NCI-H1417 treated with DMSO at 0.1 percent for 48 hours (cell line): ENCODE measurements at places on chromosomes 6 and 20.

GRCh38 chr6:116533233-116533957, 12.1 kb downstream of the TRAPPC3L start:
- no peak for DNase-seq

DNA sequence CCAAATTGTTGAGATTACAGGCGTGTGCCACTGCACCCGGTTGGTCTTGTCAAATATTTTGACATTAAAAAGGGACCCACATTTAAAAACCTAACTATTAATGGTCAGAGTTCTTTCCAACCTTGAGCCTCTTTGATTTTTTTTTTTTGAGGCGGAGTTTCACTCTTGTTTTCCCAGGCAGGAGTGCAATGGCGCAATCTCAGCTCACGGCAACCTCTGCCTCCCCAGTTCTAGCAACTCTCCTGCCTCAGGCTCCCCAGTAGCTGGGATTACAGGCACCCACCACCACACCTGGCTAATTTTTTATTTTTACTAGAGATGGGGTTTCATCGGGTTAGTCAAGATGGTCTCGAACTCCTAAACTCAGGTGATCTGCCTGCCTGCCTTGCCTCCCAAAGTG, 31.3 kb downstream of the CTNNBL1 start:
- no peak for DNase-seq

- no peak for DNase-seq
Measured at GRCh38 chr6:157239671-157240058, 83.7 kb downstream of the TMEM242 start.

DNA sequence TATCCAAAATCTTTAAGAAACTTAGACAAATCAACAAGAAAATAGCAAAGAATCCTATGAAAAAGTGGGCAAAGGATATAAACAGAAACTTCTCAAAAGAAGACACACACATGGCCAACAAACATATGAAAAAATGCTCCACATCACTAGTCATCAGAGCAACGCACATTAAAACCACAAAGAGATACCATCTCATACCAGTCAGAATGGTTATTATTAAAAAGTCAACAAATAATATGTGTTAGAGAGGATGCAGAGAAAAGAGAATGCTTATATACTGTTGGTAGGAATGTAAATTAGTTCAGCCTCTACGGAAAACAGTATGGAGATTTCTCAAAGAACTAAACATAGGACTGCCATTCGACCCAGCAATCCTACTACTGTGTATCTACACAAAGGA, 212.0 kb upstream of the DTNBP1 start:
- DNase-seq: no peak
